ENCODE measurements at places on chromosomes 4 and X.

DNA sequence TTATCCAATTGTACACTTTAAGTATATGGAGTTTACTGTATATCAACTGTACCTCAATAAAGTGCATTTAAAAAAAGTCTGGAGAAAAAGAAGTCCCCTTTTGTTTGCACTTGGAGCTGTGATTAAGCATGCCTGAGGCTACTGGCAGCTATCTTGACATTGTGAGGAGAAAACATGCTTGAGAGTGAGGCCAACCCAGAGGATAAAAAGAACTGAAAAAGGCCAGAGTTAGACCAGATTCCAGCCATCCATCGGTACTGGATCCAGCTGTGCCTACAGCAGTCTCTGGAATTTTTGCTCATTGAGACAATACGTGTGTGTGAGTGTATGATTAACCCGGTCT lies 57.4 kb downstream of the LGI2 start:
- DNase-seq = no peak

DNA sequence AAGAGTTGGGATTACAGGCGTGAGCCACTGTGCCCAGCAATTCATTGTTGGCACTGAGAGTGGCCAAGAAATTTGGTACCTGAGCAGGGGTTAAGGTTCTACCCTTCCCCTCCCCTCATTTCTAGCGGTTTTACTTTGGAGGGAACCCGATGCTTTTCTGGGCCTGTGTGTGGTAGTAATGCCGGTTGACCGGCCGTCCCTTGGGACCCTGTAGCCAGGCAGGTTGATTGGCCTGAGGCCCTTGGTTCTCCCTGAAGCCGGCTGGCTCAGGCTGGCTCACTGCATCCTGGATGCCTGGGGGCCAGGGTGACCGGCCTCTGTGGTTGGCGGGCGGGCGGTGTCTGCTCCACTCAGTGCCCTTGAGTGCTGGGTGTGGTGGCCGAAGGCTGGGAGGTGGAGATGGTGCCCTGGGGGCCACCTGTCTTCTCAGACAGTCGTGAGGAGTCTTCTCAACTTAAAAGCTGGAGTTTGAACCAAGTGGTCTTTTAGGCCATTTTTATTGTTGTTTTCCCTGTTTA lies 45.6 kb downstream of the RGS12 start:
- DNase-seq = no peak

GRCh38 chrX:43881410-43882293 lies 598 bp downstream of the MAOB start:
- DNase-seq = no peak

DNA sequence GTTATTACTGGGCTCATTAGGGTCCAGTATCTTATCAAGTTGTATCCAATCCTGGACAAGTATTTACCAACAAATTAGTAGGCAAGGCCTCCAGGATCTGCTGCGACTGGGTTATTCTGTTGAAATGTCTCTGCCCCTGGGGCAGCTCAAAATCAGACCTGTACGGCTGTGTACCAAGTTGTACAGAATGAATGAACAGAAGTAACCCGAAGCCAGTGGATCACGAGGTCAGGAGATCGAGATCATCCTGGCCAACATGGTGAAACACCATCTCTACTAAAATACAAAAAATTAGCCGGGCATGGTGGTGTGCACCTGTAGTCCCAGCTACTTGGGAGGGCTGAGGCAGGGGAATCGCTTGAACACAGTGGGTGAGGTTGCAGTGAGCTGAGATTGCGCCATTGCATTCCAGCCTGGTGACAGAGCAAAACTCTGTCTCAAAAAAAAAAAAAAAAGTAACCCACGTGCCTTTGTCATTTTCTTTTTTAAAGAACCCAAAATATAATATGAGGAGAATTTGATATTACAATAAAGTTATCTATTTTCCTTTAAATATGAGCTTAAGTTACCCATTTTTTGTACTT lies 127.3 kb downstream of the CBR4 start:
- DNase-seq = no peak

DNA sequence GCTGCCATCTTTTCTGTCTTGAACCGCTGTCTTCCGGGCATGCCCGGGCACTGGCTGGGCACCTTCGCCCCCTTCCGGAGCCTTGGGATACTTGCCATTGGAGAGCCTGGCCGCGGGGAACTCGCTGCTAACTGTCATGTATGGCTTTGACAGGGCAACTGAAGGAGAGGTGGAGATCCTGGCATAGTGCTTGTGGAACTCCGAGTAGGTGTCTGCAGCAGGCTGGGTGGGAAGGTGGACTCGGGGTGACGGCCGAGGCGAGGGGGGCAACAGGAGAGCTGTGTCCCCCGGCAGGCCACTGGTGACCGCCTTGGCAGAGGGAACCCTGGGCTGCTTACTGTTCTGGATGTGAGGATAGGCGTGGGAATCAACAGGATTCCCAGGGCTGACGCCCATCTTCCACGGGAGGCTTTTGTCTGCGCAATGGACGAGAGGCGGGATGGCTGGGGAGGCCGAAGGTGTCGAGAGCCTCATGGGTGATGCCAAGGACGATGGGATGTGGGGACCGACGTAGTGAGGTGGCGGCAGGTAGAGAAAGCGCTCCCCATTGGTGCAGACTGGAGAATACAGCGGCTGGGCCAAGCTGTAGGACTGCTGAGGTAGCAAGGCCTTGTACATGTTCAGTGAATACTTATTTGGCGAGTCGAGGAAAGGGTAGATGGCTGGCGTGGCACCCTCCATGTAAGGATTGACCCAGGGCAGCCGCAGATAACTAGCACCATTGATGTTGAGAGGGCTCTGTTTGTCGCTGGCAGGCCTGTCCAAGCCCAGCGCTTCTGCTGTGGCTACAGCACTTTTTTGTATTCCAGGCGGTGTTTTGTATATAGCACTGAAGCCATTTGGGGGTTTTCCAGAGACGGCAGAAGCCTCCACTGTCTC lies 23.4 kb downstream of the BCOR start:
- no peak for DNase-seq

GRCh38 chr4:31984872-31985271 lies 1264.7 kb downstream of the PCDH7 start:
- DNase-seq = no peak

Measured in stimulated activated CD4-positive, alpha-beta T cell treated with anti-CD3 and anti-CD28 coated beads, Interleukin-15, amount 100 ng/mL, for 48 hours (primary cell).